ENCODE measurements at places on chromosomes 6 and 20. TPM values are rescaled to one million over a fixed set of nuclear protein-coding genes. Genes with fewer than 3 reads are reported as not detected.

RALY gene
- total RNA-seq = 130 TPM

GRCh38 chr20:63032861-63033793, 26.4 kb upstream of the BHLHE23 start:
- DNase-seq = peak; percentile 62

GRCh38 chr6:100203400-100203799, 209.4 kb upstream of the MCHR2 start:
- no peak for DNase-seq

MYMX gene
- total RNA-seq = 0.52 TPM

SLC17A3 gene
- not detected for total RNA-seq

DNA sequence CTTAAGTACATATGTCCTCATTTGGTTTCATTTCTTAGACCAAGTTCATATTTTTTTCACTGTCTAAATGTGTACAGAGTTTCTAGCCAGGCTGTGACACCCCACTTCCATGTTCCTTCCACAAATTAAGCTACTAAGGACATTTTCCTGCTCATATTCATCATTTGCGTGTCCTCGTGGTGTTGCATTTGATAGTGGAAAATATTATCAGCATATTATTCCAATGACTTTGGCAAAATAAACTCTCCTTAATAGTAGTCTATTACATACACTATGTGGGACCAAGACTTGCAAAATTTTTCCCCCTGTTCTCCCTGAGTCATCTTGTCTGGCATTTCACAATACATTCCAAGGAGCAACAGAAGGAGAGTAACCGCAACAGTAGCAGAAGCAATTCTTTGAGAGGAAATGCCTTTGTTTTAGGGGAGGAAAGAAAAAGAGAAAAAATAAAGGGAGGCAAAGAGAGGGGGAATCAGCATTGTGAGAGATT, 599.2 kb downstream of the COL12A1 start:
- no peak for DNase-seq

GRCh38 chr6:99458319-99458718, 33.2 kb upstream of the PNISR start:
- no peak for DNase-seq

DNA sequence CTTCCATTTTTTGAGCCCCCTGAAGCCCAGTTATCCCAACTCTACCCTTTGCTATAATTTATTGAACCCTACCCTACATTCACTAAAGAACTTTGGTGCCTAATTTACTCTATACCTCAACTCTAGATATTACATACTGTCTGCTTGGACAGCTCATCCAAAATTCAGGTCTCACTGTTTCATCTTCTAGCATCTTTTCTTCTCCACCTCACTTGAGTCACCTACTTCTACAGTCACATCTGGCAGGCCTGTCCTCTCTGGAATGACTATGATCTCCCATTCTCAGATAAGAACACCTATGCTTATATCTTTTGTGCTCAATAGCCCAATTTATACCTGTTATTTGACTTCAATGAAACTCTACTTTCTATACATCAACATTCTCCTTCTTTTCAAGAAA, 58.0 kb downstream of the SHPRH start:
- no peak for DNase-seq

GRCh38 chr6:43584892-43585570, 9.0 kb downstream of the POLH start:
- DNase-seq = no peak

CALHM5 gene
- 1.9 TPM for total RNA-seq

DNA sequence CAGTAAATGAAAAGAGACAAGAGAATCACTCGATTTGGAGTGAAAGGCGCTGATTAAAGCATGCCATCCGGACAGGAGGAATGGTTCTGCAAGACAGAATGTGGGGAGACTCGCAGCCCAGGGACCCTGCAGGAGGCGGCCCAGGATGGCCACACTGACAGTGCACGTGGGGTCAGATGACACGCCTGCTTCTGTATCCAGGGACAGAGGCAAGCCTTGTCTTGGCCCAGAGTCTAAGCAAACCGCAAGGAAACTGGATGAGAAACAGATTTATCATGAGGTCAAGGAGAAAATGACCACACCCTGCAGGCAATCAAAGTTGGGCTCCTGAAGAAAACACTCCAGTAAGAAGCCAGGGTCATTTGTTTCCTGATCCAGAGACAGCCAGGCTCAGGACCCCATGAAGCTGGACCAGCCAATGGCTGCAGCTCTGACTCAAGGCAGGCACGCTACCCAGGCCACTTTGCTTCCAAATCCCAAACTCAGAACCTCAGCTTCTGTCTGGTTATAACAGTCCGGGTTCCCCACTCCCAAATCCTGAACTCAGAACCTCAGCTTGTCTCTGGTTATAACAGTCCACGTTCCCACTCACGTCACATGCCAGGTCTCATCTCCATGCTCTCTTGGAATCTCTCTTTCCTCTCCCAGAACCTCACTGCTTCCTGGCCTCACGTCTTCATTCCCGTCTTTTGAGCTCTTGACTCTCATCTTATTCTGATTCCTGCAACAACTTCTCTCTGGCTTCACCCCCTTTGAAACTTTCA, 144.9 kb upstream of the THBS2 start:
- DNase-seq = no peak

DNA sequence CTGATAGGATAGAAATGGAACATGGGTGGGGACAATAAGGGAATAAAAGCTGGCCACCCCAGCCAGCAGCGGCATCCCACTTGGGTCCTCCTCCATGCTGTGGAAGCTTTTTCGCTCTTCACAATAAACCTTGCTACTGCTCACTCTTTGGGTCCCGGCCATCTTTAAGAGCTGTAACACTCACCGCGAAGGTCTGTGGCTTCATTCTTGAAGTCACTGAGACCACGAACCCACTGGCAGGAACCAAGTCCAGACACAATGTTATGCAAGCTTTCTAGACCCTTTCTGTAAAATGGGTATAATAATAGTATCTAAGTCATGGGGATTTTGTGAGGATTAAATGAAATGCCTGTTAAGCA, 48.9 kb upstream of the EZR start:
- DNase-seq = no peak

DNA sequence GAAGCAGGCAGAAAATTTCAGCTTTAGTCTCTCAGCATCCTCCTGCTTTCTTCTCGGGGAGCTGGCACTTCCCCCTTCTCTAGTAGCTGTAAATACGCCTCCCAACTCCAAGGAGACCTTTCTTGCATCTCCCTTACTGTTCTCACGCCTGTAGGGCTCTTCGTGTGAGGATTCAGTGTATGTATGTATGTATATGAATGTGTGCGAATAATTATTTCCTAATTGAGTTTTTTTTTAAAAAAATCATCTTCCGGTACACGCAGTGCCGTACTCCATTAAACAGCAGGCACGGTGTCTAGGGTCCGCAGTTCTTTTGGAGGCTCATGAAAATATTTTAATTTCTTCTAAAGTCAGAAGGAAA, 85.4 kb downstream of the HFE start:
- DNase-seq = no peak

GRCh38 chr20:23446505-23446904, 6.2 kb downstream of the CST11 start:
- DNase-seq = no peak

Measured in upper lobe of right lung (tissue), 1 donor.